ENCODE measurements at places on chromosomes 4 and X. TPM values are rescaled to one million over a fixed set of nuclear protein-coding genes. Genes with fewer than 3 reads are reported as not detected.

The MTNR1A gene
- not detected for polyA plus RNA-seq

The PPP2R2C gene
- polyA plus RNA-seq: 0.08 TPM

The EGF gene
- 2.4 TPM for polyA plus RNA-seq

The BEX5 gene
- 0.10 TPM for polyA plus RNA-seq

The SERTM2 gene
- polyA plus RNA-seq: 0.12 TPM

The ARMCX2 gene
- 38.1 TPM for polyA plus RNA-seq

The TMPRSS11A gene
- polyA plus RNA-seq: not detected

The EXOSC9 gene
- 38.8 TPM for polyA plus RNA-seq

The SMARCA1 gene
- polyA plus RNA-seq: 17.1 TPM

The DCAF4L1 gene
- polyA plus RNA-seq: 0.05 TPM

The PGRMC1 gene
- 77.6 TPM for polyA plus RNA-seq

The SGMS2 gene
- polyA plus RNA-seq: 0.86 TPM

The DSPP gene
- not detected for polyA plus RNA-seq

The C4orf54 gene
- polyA plus RNA-seq: not detected

The COX18 gene
- polyA plus RNA-seq: 13.3 TPM

All from SK-N-SH (cell line).